ENCODE measurements at places on chromosomes 2 and 18.
A peak's percentile ranks its signal among the peaks of the same experiment; 100 is the strongest.

DNA sequence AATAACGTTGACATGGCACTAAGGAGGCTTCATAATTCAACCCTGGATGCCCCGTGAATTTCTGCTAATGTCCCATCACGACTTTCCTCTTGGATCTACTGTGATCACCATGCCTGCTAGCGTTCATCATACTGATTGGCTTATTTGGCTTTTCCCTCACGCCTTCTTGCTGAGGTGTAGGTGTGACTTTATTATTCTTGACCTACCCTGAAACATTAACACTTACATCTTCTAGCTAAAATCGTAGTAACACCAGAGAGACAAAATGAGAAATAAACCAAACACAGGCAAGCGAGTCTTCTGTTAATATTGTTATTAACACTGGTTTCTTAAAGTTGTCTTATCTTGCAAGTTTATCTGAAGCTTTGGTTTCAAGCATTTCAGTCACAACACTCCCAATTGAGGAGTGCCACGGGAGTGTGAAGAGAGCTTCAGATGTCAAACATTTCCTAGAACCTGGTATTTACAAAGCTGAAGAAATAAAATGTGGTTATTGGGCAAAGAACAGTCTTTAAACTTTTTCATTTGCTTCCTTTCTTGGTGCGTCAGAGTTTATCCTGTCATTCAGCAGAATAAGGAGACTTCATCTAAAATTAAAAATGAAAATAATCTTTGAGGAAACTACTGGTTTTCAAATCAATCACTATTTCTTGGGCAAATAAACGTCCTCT lies 15.4 kb upstream of the STAT1 start:
- no peak for DNase-seq

DNA sequence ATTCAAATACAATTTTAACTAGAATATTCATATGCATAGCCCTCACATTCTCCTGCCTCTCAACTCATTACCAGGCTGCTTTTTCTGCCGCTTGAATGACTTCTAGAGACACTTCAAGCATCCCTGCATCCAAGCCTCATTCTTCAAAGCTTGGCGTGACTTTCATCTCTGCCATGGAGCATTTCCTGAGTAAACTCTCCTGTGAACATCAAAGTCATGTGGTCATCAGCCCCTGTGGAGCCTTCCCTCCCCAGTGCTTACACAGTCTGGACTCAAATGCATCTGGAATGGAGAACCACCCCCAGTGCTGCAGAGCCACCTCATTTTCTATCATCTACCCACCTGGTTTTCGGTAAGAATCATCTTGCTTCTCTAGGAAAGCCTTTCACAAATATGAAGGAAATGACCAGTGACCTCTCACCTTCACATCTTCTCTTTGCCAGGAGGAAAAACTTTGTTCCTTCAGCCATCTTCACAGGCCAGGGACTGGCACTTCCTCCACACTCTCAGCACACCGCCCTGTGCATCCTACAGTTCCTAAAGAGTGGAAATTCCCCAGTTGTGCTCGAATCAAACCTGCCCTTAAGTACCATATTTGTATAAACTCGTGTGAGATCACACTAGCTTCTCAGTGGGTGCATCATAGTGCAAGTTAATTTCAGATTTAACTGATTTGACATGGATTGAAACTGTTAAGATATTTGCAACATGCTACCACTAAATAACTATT lies 116.4 kb downstream of the COL6A3 start:
- no peak for DNase-seq

- peak; percentile 56 for DNase-seq
Observed at GRCh38 chr18:79912409-79912991, 39.0 kb downstream of the SLC66A2 start.

- no peak for DNase-seq
Observed at GRCh38 chr18:3967359-3968180, 487.5 kb downstream of the DLGAP1 start.

GRCh38 chr2:200365209-200365608 lies 58.7 kb downstream of the SPATS2L start:
- DNase-seq = no peak

GRCh38 chr2:12717191-12718014 lies 667 bp downstream of the TRIB2 start:
- peak; percentile 69 for DNase-seq
